Activated CD4-positive, alpha-beta memory T cell treated with anti-CD3 and anti-CD28 coated beads, Interleukin-2, amount 10 ng/mL, durations not matched to agents 7 days and 5 days (primary cell): ENCODE measurements at places on chromosomes 16 and 17. TPM values are rescaled to one million over a fixed set of nuclear protein-coding genes. Genes with fewer than 3 reads are reported as not detected.

DNA sequence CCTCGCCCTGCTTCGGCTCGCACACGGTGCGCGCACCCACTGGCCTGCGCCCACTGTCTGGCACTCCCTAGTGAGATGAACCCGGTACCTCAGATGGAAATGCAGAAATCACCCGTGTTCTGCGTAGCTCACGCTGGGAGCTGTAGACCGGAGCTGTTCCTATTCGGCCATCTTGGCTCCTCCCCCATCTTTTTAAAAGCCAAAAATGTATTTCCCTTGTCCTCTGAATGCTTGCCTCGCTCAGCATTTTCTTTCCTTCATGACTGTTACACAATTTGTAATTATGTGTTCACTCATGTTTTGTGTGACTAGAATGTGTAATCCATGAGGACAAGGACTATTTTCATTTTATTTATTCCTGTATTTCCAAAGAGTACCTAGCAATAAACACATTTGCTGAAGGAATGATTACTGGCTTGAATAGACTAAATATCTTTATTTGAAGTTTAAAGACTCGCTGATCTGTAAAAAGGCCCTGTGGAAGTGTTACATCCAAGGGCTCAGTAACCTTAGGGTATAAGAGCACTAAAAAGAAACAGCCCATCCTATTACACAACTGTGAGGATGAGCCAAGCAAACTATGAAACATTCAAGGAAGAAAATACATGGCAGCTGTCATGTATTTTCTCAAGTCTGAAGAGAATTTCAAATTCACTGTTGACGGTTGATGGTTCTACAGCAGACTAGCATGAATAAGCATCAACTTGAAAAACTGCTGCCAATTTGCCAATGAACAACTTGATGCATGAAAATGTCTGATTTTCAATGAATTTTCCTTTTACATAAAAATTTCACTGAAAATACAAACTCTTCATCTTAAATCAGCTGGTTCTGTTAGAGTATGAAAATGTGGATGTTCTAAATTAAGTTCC is 192.6 kb downstream of the MYO1D start:
- no peak for DNase-seq

RAB11FIP4 gene
- total RNA-seq: 38.6 TPM

DNA sequence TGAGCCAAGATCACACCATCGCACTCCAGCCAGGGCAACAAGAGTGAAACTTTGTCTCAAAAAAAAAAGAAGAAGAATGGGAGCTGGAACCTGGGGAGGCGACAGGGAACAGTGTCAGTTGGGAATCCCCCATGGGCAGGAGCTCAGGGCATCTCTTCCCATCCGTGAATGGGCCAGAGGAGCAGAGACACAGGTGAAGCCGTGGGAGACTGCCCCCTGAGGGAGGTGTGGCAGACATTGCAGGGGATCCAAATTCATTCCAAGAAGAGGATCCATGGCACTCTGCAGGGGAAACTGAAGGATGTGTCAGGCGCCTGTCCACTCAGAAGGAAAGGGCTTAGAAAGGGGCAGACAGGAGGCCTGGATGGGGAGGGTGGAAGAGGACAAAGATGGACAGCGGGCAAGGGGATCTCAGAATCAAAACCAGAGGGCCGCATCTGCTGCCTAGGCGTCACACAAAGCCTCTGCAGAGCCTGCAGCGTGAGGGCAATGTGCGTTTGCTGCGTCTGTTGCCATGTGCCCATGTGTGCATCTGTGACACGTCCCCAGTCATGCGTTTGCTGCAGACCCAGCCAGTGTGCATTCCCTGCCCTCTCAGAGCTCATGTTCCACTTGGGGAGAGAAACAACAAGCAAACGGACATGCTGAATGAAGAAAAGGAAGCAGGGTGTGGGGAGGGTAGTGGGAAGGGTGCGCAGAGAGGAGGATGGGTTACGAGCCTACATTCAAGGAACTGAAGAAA is 30.6 kb upstream of the TNRC6C start:
- DNase-seq: no peak

DNA sequence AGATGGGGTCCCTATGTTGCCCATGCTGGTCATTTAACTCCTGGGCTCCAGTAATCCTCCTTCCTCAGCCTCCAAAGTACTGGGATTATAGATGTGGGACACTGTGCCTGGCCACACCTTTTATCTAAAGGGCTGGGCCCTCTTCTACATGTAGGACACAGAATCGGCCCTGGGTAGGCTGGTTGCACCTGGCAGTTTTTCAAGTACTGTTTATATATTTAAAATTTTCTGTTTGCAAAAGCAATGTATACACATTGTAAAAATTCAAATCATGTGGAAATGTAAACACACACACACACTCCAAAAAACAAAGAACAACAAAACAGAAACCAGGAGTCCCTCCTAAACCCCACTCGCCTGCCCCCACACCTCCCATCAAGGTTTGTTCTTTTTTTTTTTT is 28.1 kb upstream of the SIAH1 start:
- DNase-seq: no peak

GPR179 gene
- 0.08 TPM for total RNA-seq

- no peak for DNase-seq
Observed at GRCh38 chr17:964876-965275, 14.7 kb downstream of the NXN start.

- no peak for DNase-seq
Observed at GRCh38 chr17:44921122-44921882, 6.0 kb upstream of the GFAP start.

DNA sequence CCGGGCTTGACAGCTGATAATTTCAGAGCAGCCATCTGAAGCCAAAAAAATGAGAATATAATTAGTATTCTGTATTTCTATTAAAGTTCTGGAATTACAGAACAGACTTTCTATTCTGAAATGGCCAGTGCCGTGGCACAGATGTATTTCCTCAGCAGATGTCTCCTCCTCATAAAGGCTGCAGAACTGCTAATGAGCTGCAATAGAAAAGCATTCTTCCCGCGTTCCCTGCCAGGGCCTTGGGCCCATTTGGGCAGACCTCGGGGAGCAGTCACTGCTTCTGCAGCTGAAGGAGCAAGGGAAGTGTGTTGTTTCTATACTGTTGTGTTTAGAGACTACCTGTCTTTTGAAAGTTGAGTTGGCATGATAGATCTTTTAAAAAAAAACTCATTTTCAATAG is 152.6 kb upstream of the CACNG5 start:
- peak; percentile 12 for DNase-seq

GRCh38 chr16:26334218-26335111 is 642.7 kb downstream of the HS3ST4 start:
- DNase-seq: no peak

DNA sequence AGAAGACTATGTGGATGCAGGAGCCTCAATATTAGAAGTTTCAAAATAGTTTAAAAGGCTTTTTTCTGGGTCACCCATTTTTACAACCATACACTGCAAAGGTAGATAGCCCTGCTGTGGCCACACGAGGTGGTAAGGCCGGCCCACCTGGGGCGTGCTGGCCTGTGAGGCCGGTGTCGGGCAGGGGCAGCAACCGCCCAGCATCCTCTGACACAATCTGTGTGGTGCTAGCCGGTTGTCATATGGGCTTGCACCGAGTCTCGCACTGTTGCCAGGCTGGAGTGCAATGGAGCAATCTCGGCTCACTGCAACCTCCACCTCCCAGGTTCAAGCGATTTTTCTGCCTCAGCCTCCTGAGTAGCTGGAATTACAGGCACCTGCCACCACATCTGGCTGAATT is 44.0 kb downstream of the CFAP20 start:
- no peak for DNase-seq

- no peak for DNase-seq
Observed at GRCh38 chr17:64250233-64250835, 12.7 kb downstream of the TEX2 start.

CLEC18A gene
- 1.6 TPM for total RNA-seq

- DNase-seq: no peak
Observed at GRCh38 chr16:19196871-19197270, 28.8 kb downstream of the SYT17 start.

CFAP52 gene
- not detected for total RNA-seq

DNA sequence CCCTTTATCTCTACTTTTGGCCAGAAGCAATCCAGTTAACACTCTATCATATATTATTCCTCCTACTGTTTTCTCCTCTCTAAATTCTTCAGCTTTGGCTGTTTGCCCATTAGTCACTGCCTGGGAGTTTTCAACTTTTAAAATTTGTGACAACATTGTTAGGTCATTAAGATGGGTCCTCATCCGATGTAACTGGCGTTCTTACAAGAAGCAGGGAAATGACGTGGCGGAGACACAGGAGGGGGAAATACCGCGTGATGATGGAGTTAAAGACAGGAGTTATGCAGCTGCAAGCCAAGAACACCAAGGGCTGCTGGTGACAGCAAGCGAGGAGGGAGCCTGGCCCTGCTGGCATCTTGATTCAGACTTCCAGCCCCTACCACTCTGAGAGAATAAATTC is 34.8 kb upstream of the CPHXL start:
- no peak for DNase-seq

- no peak for DNase-seq
Observed at GRCh38 chr17:77512062-77512946, 371.5 kb downstream of the SEC14L1 start.

DNA sequence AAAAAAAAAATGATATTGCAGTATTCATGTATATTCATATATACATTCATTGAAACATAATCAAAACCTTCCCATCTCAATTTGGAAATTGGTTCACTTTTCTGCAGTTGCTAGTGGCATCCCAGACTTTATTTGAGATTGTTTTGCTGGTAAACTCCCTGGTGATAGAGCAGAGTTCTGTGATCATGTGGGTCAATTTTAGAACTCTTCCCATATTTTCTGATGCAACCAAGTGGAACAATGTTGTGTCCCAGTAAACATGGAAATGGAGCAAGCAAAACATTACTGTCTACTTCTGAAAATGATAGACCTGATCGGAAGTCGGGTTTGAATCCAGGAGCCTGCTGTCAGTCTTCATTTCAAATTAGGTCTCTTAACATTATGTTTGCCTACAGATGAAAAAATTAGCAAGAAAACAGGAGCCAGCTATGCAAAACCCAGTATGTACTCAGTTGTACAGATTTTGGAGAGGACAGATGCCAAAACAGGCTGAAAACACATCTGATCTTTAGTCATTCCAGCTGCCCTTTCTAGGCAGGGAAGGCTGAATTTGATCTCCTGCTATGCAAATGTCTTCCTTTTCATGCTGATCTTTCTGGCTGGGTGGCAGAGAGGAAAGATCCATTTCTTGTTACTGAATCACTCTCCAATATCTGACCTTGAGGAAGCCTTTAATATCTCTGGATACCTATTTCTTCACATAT is 786.6 kb upstream of the SOX9 start:
- DNase-seq: no peak

MYADML2 gene
- total RNA-seq: not detected

DNA sequence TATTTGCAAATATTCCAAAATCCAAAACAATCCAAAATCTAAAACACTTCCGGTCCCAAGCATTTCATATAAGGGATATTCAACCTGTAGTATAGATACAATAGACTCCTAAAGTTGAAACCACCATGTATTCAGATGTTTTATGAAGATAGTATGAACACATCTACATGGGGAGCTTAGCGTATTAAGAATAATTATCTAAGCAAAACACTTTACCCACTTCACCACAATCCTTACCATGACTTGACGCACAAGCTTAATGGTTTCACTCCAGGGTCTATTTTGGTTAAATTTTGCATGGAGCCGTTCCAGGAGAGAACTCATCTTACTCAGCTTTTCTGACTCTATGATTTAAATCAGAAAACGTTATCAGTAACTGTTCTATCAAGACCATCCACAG is 3.5 kb downstream of the MED1 start:
- DNase-seq: no peak

GRCh38 chr17:52159246-52160135 is 977 bp upstream of the CA10 start:
- no peak for DNase-seq

SULT1A2 gene
- total RNA-seq: 0.15 TPM

GRCh38 chr17:38748149-38748891 is at the start of gene PCGF2:
Gene PCGF2, minus strand, starts transcription at chr17:38748336. Its CDS starts 7,934 bp downstream, at chr17:38740402.
- no peak for DNase-seq

- no peak for DNase-seq
Observed at GRCh38 chr16:76732894-76733293, 455.7 kb downstream of the CNTNAP4 start.

KRTAP3-1 gene
- total RNA-seq: not detected
